HT1080 (cell line): ENCODE measurements at places on chromosomes 12 and 14. TPM values are rescaled to one million over a fixed set of nuclear protein-coding genes. Genes with fewer than 3 reads are reported as not detected.

DNA sequence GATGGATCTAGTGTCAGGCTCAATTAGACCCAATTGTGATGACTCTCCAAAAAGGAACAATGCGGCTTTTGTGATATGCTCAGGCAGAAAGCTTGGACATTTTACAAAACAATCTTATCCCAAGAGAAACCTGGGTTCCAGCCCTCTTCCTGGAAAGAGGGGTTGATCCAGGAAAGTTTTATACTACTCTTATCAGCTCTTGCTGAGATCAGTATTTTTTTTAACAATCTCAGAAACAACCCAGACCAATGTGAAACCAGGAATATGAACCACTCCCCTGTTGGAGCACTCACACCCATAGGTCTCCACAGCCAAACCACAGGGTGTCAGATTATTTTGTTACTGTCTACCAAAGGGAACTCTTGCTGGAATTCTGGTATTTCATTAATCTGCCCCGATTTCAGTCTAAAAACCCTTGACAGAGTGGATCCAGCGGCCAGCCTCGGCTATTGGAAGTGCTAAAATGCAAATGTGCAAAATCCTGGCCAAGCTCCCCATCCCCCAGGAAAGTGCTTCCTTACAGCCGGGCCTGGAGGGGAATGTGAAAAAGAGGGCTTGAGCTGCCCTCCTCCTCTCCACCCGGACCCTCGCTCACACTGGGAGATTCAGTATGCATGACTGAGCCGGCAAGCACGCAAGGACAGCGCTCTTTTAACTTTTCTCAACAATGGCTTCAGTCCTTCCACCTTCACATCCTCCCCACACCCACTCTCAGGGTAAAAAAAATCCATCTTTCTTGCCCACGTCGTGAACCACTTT, 4.0 kb downstream of the FBXL14 start:
- DNase-seq = peak; percentile 24

DNA sequence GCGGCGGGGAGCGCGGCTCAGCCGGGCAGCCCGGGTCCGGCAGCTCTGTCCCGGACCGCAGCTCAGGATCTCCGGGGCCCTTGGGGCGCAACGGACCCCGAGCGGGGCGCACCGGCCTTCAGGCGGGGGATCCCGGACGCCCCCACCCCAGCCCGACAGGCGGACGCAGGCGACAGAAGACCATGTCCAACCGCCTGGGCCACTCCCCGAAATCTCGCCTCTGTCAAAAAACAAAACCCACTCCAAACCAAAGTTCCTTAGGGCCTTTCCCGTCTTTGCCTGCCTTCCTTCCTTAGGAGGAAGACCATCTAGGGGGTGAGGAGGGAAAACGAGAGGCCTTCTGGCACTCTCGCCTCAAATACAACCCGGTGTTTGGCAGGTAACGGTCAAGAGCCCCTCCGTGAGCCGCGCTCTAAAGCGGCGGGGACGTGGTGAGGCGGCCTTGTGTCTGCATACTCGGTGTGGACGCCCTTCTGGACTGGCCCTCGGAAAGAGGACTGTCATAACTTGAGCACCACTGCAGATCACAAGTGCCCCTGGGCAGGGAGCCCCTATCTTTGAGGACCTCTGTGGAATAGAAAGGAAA, 604 bp downstream of the HCFC2 start:
- DNase-seq = peak; percentile 11

- DNase-seq = no peak
These were observed 10.6 kb downstream of the TCL1A start for GRCh38 chr14:95703341-95703740.

GLIPR1L2 gene
- total RNA-seq = 0.10 and 0.63 TPM in 2 replicates

TMPRSS12 gene
- not detected in 2 replicates for total RNA-seq

KRT74 gene
- not detected in 2 replicates for total RNA-seq
